ENCODE measurements at places on chromosomes 13 and 19. TPM values are rescaled to one million over a fixed set of nuclear protein-coding genes. Genes with fewer than 3 reads are reported as not detected.

GRCh38 chr19:34225659-34226015 lies 28.7 kb upstream of the GARRE1 start:
- no peak for DNase-seq

Gene CEACAM7
- not detected for polyA plus RNA-seq

- peak; percentile 86 for DNase-seq
Observed at GRCh38 chr13:48749699-48750473, 96.2 kb downstream of the CYSLTR2 start.

Gene CD33
- not detected for polyA plus RNA-seq

GRCh38 chr19:17860993-17861360 lies 1.3 kb downstream of the RPL18A start:
- DNase-seq = no peak

Gene FLT3
- 0.01 TPM for polyA plus RNA-seq

Gene BRD4
- 7.8 TPM for polyA plus RNA-seq

DNA sequence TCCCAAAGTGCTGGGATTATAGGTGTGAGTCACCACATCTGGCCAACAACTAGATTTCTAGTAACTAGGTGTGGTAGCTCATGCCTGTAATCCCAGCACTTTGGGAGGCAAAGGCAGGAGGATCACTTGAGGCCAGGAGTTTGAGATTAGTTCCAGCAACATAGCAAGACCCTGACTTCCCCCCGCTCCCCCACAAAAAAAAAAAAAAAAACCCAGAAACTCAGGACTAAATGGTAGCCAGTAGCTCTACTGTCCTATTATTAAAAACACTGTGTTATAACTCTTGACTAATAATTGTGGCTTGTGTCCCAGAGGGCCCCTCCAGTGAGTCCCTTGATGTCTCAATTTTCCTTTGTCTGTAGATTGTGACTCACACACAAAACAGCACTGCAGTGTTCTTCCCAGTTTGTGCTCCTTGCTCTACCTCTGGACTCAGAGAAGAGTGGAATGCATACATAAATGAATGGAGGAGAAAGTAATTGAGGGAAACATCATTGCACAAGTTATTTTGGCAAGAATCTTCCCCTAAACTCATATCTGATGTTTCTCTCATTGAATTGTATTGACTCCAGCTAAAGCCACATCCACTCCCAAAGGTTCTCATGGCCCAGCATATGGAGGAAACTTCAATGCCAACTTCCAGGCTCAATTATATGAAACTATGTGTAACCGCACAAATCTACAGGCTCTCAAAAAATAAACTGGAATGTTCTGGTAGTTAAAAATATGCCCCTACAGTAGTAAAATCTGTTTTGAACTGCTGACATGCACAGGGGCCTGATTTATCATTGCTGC lies 8.8 kb downstream of the TPT1 start:
- DNase-seq = no peak

DNA sequence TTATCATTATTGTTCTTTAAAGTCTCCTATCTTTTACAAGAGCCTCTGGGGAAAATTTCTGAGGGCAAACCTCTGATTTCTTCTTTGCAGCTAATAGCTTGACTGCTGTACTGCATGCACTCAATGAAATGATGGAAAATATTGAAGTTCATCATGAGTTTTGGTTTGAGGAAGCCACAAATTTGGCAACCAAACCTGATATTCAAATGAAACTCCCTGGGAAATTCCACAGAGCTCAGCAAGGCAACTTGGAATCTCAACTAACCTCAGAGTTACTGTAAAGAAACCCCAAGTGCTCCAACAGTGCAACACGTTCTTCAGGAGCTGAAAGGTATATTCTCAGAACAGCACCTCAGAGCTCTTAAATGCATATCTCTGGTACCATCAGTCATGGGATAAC lies 14.2 kb upstream of the RNF6 start:
- DNase-seq = no peak

DNA sequence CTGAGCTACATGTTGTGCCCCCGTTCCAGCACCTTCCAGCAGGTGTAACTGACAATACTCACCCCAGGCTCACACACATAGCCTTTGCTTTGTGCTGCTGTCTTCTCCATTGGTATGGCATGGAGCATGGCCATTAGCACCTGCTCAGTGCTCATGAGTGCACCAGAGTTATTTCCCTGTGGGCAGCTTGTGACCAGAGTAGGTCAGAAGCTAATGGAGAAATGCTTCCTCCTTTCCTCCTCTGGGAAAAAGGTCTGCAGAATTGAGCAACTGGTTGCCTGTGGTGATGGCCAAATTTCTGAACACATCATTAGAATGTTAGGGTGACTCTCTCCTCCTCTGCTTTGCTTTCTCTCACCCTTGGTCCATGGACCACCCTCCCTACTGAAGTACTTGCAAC lies 344.5 kb upstream of the TMTC4 start:
- no peak for DNase-seq

- DNase-seq = no peak
Observed at GRCh38 chr19:4232614-4233281, 3.4 kb downstream of the EBI3 start.

DNA sequence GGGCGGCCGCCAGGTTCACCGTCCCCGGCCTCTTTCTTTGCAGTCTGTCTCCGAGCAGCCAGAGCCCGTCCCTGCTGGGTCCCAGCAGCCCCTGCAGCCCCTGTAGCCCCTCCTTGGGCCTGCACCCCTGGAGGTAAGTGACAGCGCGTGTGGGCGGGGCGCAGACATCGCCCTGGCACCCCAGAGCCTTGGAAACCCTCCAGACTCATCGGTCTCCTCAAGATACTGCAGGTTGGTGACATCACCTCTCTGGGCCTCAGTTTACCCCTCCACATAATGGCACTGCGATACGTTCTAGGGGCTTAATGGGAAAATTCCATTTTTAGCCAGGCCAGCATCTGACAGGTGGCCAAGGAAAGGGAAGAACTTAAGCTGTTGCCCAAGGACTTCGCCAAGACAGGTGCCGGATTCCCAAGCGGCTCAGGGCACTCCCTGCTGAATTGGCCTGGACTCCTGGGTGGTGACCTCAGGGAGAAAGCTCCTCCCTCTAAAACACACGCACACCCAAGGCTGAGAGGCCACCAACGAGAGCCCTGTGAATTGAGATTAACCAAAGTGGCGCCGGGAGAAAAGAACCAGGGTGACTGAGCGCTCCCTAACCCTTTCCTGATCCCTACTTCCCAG lies 13.1 kb downstream of the MAST3 start:
- no peak for DNase-seq

GRCh38 chr13:25468325-25469168 lies 96.8 kb downstream of the ATP8A2 start:
- DNase-seq = no peak

GRCh38 chr13:45674908-45675307 lies 27.2 kb upstream of the CBY2 start:
- DNase-seq = no peak

Gene ZNF98
- polyA plus RNA-seq = not detected

Gene PSG6
- not detected for polyA plus RNA-seq

- DNase-seq = no peak
Observed at GRCh38 chr19:2574971-2575630, 99.2 kb downstream of the GADD45B start.

GRCh38 chr19:52258426-52258825 lies 11.0 kb upstream of the ZNF766 start:
- no peak for DNase-seq

GRCh38 chr19:10105509-10106099 lies 558 bp upstream of the PPAN start:
- DNase-seq = no peak

GRCh38 chr13:105979131-105980011 lies 556.1 kb downstream of the EFNB2 start:
- no peak for DNase-seq

DNA sequence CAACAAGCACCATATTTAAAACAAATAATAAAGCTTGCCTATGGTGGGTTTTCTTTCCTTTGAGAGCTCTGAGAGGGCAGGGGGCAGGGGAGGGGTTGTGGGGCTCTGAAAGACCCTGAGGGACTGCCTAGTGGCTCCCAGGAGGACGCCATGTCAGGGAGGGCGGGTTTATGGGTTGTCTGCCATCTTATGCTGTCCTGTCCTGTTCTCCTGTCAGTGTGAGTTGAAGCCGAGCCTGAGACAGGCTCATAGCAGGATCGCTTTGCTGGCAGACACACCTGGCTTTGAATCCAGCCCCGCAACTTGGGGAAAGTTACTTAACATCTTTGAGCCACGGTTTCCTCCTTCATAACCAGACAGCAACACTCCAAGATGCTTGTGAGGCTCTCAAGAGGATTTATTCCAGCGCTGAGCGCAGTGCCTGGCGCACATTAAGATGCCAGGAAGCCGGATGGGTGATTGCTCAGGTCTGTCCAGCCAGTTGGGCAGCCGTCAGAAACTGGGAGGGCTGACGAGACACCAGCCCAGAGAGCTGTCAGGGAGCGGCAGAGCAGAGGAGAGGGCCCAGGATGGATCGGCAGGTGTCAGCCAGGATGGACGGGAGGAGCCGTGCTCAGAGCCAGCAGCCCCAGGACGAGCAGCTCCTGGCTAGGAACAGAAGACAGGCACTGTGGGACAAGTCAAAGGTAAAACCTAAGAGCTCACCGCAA lies 36.8 kb upstream of the C1QTNF9 start:
- DNase-seq = no peak

Gene LAIR2
- polyA plus RNA-seq = not detected

GRCh38 chr13:52001120-52001731 lies 10.0 kb downstream of the ATP7B start:
- peak; percentile 11 for DNase-seq

Gene CEACAM20
- not detected for polyA plus RNA-seq

DNA sequence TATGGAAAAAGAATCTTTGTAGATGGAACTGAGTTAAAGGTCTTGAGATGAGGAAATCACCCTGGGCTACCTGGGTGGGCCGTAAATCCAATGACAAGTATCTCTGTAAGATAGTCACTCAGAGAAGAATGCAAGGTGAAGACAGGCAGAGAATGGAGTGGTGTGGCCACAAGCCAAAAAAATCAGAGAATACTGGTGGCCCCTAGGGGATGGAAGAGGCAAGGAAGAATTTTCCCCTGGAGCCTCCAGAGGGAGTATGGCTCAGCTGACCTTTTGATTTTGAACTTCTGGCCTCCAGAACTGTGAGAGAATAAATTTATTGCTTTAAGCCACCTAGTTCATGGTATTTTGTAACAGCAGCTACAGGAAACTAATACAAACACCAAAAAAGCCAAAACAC lies 32.7 kb upstream of the CSNK1A1L start:
- no peak for DNase-seq

Gene KISS1R
- not detected for polyA plus RNA-seq

Gene RASGRP4
- polyA plus RNA-seq = not detected

DNA sequence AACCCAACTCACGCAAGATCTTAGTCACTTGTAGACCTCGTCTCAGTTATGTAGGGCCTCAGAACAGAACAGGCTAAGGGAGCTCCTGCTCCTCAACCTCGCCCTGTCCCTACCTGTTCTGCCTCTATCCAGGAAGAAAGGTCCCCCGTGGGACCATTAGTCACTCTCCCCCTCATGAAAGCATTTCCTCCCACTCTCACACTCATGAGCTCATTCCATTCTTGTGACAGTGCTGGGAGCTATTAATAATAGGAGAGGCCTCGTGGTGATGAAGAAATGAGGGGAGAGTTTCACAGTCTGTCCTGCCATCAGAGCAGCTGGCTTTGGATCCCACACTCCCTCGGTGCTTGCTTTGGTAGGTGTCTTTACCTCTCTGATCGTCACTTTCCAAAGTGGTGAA lies 10.2 kb downstream of the PPP2R1A start:
- DNase-seq = peak; percentile 21

Gene ZNF439
- 5.3 TPM for polyA plus RNA-seq

- no peak for DNase-seq
Observed at GRCh38 chr13:91546900-91547299, 148.5 kb downstream of the GPC5 start.

GRCh38 chr13:32530841-32531253 lies 7.7 kb downstream of the N4BP2L2 start:
- DNase-seq = peak; percentile 58

- no peak for DNase-seq
Observed at GRCh38 chr13:114124431-114124830, 8.0 kb downstream of the RASA3 start.

DNA sequence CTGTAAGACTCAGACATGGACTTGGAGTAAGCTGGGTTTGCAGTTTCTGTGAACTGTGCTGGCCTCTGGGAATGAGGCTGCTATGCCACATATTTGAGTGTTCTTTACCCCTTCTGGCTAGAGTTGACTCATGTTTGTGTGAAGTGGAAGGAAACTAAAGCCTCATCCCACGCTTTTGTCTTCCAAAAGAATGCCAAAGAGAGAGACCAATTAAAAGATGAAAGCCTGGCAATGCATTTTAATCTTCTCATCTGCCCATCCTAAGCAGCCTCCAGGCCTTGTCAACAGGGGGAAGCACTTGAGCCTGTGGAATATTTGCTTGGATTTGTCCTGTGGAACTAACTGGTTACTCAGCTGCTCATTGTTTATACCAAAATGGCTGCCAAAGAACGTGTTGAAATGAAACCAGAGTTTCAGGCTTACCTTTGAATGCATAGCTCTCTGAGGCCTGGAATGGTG lies 49.1 kb downstream of the LMO7 start:
- DNase-seq = peak; percentile 72

Gene ZNF615
- polyA plus RNA-seq = 5.0 TPM

DNA sequence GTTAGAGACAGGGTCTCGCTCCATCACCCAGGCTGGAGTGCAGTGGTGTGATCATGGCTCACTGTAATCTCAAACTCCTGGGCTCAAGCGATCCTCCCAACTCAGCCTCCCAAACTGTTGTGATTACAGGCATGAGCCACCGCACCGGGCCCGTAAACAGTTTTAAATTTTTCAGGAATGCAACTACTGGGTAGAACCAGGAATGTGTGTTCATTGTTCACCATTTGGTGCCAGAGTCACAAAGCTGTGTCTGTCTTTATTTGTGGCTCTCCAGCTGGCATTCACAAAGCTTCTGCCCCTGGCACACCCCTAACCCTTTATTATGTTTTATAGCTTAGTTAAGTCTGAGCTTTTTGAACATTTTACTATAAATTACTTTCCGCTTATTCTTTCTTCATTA lies 19.8 kb upstream of the ACP7 start:
- no peak for DNase-seq

Gene CGB3
- not detected for polyA plus RNA-seq

Gene RNF17
- polyA plus RNA-seq = 0.04 TPM

Gene ZNF829
- 1.1 TPM for polyA plus RNA-seq

- DNase-seq = no peak
Observed at GRCh38 chr19:18466354-18466753, 28.4 kb upstream of the ISYNA1 start.

- no peak for DNase-seq
Observed at GRCh38 chr19:33670398-33670797, 48.6 kb downstream of the CHST8 start.

DNA sequence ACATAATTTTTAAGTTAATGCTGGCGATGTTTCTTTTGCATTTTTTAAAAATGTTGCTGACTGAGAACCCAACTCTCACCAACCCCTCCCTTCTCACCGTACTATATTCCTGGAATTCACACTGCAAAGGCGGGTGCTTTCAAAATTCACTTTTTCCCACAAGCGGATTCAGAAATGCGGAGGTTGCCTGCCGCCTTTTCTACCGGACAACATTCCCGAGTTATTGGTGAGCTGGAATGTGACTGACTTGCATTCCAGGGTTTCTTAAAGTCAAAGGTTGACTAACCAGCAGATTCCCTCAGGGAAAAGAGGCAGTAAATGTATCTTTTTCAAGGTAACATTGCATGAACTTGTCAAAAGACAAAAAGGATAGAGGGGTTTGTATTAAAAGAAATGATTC lies 113.3 kb downstream of the RAB20 start:
- DNase-seq = peak; percentile 56

Measured in AG04450 (cell line).